ENCODE measurements at places on chromosomes 11 and 22.
A peak's percentile ranks its signal among the peaks of the same experiment; 100 is the strongest.

- no peak for DNase-seq
Observed at GRCh38 chr11:105297463-105297862, 157.9 kb upstream of the CARD18 start.

GRCh38 chr11:60830478-60831142, 11.3 kb upstream of the CCDC86 start:
- no peak for DNase-seq

GRCh38 chr11:73521621-73522020, 76.3 kb downstream of the FAM168A start:
- no peak for DNase-seq

GRCh38 chr11:26457636-26458035, 114.4 kb downstream of the MUC15 start:
- no peak for DNase-seq

DNA sequence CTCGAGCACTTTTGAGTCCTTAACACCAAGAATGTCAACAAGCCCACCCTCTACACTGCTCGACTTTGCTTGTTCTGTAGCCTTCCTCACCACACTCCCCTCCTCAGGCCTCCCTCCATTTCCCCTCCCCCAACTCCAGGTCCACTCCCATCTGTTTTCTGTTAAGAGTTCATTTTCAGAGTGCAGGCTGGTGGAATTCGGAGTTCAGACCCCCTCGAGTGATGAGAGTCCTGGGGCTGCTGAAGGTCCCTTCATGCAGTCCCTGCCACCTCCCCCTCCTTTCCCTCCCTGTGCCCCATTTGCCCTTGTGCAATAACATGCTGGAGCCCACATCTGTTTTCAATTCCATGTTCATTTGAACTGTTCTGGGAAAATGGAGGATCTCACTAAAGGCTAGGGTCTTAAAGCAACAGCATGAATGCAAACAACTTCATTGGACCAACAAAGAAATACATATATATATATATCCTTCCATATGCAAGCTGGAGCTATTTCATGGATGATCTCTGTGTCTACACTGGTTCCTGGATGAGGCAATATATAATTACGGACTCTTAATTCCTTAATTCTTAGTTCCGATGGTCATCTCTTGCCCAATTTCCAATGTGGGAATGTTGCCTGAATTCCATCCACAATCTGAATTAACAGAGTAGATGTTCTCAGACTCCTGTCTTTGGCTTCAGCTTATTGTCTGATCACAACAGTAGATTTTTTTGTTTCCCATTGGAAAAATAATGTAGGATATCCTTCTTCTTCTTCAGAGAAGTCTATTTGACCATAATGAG, 340.4 kb downstream of the ETS1 start:
- no peak for DNase-seq

- DNase-seq = no peak
Observed at GRCh38 chr11:47178316-47178715, 1.6 kb upstream of the ARFGAP2 start.

DNA sequence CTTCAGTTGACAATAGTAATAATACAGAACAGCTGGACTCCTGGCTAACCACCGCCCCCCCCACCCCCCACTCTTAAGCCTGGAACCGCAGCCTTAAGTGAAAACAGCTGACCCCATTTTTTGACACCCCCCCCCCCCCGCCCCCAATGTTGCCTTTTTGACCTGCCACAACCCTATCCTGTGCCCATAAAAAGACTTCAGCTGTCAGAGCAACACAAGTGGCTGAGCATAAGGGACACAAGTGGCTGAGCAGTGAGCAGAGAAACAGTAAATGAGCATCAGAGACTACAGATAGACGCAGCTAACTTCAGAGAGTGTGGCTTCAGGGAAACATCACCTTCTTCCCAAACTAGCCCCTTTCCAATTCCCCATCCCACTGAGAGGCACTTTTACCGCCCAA, 1493.8 kb downstream of the LRRC4C start:
- DNase-seq = no peak

DNA sequence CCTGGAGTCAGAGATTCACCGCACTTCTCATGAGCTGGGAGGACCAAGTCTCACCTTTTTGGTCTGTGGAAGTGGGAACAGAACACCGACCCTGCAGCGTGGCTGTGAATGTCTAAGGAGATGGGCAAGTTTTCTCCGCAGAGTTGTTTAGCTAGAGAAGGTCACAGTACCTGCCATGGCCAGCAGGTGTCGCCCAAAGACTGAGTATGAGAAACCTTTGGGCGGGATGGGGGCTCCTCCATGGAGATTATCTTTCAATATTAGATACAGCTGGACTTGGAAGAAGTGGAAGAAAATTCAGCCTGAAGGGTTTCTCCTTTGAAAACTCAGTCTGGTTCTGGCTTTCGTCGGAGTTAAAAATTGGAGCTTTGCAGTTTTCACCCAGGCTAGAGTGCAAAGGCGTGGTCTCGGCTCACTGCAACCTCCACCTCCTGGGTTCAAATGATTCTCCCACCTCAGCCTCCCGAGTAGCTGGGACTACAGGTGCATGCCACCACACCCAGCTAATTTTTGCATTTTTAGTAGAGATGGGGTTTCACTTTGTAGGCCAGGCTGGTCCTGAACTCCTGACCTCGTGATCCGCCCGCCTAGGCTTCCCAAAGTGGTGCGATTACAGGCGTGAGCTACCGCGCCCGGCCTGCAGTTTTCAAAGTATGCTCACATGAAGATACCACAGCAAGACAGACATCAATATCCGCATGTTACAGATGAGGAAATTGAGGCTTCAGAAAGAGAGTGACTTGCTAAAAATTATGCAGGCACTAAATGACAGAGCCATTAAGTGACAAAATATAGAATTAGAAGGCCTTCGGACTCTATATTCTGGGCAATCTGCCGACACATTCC, 10.7 kb upstream of the DSCAML1 start:
- DNase-seq = peak; percentile 65

- DNase-seq = no peak
Observed at GRCh38 chr22:38831166-38831945, 12.5 kb downstream of the NPTXR start.

DNA sequence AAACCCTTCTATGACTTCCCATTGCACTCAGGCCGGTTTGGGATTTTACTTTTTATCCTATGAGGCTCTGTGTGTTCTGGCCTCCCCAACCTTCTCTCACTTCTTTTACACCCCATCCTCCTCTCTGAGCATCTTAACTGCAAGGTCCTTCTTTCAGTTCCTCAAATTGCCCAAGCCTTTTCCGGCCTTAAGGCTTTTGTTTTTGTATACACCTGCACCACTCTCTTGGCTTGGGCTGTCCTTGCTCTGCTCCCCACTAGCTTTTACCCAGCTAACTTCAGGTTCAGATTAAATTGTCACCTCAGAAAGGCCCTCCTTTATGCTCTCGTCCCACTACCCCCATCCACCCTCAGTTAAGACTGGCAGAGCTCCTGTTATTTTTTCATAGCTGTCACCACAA, 55.5 kb downstream of the FAM83F start:
- no peak for DNase-seq

DNA sequence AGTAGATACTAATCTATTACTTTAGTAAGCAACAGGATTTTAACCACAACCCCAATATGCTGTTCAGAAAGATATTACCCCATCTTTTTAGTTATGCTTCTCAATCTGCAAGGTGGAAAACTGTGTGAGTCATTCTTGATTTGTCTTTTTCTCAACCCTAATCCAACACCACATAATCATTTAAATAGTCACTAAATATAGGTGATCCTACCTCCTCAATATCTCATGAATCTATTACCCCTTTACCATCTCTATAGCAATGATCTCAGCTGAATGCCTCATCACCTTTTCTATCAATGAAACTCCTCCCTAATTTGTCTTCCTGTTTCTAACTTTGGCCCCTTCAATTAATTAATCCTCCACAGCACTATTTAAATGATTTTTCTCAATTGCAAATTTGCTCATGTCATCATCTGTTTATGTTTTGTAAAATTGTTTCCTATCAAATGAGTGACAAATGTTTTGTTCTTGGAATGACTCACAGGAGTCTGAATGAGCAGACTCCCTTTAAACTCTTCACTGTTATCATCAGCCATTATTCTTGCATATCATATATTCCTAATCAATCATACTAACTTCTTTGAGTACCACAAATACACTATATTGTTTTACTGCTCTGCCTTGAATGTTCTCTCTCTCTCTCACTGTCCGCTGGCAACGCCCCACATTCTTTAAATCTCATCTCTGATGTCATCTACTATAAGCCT, 26.1 kb downstream of the SNX19 start:
- DNase-seq = no peak

- no peak for DNase-seq
Observed at GRCh38 chr11:58027341-58027740, 3.4 kb upstream of the OR6Q1 start.

GRCh38 chr22:32270641-32271369, 15.7 kb upstream of the SLC5A4 start:
- DNase-seq = no peak

DNA sequence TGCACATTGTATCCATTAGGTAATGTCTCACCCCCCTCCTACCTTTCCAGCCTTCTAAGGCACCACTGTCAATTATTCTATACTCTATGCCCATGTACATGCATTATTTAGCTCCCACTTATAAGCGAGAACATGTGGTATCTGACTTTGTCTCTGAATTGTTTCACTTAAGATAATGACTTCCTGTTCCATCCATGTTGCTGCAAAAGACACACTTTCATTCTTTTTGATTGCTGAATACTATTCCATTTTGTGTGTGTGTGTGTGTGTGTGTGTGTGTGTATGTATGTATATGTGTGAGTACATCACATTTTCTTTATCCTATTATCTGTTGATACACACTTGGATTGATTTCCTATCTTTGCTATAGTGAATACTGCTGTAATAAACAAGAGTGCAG, 84.2 kb downstream of the PGR start:
- DNase-seq = no peak

GRCh38 chr22:44297470-44298061, 15.2 kb downstream of the SHISAL1 start:
- DNase-seq = peak; percentile 87
